ENCODE measurements at places on chromosomes 16 and 17. TPM values are rescaled to one million over a fixed set of nuclear protein-coding genes. Genes with fewer than 3 reads are reported as not detected.

DNA sequence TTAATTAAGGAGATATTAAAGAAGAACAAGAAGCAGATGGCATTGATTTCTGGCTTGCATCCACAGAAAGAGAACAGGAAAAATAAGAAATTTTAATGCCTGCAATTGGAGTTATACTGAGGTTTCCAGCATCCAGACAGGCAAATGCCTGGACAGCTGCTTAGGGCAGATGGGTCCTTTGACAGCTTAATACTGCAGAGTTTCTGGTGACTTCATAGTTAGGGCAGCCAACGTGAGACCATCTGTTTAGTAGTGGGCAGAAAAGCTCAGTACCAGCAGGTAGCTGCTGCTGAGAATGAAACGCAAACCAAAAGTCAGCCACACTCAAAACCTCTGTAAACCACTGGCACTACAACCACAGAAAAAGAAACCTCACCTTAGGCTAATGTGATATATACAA is 109.8 kb downstream of the CDK5R1 start:
- ATAC-seq = no peak

Gene PRAC2
- total RNA-seq = not detected

GRCh38 chr17:79218175-79218824 is 143.7 kb downstream of the ENGASE start:
- no peak for ATAC-seq

- ATAC-seq = peak; percentile 2
Observed at GRCh38 chr17:75721463-75722011, 278 bp downstream of the ITGB4 start.

DNA sequence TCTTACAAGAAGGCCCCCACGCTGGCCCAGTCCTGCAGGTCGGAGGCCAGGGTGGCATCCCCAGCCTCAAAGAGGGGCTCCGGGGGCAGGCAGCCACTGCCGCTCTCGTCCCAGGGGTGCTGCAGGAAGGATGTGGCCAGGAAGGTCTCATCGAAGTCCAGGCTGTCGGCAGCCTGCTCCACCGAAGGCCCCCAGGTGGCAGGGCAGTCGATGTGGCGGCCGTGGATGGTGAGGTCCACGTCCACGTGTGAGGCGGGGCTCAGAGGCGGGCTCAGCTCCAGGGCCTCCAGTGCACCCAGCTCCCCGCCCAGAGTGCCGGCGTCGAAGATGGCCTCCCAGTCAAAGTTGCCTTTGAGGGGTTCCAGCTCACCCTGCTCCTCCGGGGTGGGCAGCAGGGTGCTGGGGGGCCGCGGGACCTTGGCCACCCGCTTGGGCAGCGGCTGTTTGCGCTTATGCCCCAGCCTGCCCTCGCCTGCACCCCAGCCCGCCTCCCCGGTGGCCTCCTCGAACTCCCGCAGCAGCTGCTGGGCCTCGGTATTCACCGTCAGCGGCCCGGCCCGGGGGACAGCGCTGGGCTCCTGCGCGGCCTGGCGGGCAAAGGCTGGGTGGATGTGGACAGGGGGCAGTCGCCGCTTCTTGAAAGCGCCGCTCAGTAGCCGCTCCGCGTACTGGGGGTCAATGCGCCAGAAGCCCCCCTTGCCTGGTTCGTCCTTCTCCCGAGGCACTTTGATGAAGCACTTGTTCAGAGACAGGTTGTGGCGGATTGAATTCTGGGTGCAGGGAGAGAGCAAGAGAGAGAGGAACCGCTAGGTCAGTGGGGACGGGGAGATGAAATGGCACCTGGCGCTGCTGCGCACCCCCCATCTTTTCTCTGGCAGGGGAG is 3.5 kb downstream of the FOXJ1 start:
- ATAC-seq = no peak

DNA sequence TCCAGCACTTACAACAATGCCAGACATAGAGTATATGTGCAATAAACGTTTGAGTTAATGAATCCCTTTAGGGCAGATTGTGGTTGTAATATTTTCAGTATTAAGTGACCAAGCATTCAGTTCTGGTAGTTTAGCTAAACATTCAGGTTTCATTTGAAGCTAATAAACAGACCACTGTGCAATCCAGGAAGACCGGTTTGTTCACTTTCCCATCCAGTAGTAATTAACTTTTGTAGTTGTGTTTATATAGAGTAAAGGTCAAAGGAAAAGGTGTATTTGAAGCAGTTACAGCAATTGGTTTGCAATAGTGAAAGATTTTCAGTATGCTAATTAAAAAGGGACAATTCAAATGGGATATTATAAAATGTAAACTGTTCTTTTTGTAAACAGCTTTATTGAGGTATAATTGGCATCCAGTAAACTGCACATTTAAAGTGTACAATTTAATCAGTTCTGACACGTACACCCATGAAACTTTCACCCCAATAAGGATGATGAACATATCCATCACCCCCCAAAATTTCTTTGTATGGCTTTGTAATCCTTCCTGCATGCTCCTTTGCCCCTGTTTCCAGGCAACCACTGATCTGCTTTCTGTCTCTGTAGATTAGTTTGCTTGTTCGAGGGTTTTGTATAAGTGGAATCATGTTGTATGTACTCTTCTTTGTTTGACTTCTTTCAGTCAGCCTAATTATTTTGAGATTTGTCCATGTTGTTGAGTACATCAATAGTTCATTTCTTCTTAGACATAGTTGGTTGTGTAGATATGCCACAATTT is 26.3 kb downstream of the MRTFB start:
- ATAC-seq = peak; percentile 93

DNA sequence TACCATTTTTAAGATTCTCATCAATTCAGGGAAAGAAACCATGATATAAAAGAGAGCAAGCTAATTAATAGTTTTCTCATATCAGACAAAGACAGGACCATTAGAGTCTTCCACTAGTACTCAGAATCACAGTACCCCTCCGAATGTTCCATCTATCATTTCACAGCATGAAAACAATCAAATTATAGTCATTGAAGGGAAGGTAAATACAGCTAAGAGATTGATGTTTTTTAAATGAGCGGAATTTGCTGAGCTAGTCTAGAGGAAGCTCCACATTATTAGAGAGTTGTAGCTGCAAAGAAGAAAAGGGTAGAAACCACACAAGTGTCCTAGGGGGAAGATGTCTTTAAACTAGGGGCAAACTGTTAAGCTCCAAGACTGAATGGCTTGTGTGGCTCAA is 808.9 kb downstream of the CDH11 start:
- no peak for ATAC-seq

GRCh38 chr16:68892898-68893297 is 49.6 kb downstream of the TANGO6 start:
- no peak for ATAC-seq

Gene SOX8
- total RNA-seq = 0.16 TPM

Gene QPRT
- 0.60 TPM for total RNA-seq

DNA sequence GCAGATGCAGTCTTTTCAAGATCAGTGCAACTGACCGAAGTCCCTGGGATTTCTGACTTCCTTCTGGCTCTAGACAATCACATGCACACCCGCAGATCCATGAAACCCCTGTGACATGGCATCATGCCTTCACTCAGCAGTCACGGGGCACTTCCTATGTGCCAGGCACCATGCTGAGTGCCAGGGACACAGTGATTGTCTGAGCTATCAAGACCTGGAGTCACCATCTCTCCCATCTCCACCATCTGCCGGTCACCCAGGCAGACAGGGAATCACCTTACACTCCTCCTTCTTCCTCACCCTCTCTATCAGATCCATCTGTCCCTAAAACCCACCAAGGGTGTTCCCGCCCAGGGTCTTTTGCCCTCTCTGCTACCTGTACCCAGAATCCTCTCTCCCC is 5.3 kb downstream of the BEAN1 start:
- no peak for ATAC-seq

GRCh38 chr16:73166947-73167550 is 119.1 kb upstream of the ZFHX3 start:
- no peak for ATAC-seq

GRCh38 chr17:82864713-82865248 is 25.0 kb upstream of the ZNF750 start:
- ATAC-seq = no peak

GRCh38 chr16:56589141-56590039 is at the start of gene MT3:
TSS of gene MT3 (plus strand) at chr16:56589528. CDS start at chr16:56589591, 63 bp downstream.
- ATAC-seq = peak; percentile 27

DNA sequence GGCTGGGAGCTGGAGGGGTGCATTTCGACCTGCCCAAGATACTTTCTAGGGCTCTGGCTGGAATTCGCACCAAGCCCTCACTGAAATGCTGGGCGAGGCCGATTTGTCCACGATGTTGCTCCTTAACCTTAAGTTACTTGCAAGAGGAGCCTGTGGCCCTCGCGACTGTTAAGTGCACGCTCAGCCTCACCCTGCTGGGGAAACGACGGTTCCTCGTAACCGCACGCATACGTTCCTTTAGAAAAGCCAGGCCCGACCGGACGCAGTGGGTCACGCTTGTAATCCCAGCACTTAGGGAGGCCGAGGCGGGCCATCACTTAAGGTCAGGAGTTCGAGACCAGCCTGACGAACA is 607 bp upstream of the NCOR1 start:
- ATAC-seq = peak; percentile 35

DNA sequence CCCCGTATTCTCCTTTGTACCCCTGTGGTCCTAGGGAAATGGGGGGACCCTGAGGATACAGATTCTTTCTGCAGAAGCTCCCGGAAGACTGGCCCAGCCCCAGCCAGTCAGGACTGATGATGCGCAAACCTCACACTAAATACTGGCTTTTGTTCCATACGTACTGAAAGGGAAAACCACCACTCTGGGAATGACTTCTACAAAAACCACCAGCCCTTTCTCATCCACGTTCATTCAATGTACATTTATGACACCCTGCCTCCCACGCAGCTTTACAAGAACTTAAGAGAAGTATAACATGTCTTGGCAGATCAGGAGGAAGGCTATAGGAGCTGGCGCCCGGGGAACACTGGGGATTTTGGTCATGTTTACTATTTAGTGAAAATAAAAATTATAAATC is 70.6 kb downstream of the MARCHF10 start:
- ATAC-seq = peak; percentile 31

DNA sequence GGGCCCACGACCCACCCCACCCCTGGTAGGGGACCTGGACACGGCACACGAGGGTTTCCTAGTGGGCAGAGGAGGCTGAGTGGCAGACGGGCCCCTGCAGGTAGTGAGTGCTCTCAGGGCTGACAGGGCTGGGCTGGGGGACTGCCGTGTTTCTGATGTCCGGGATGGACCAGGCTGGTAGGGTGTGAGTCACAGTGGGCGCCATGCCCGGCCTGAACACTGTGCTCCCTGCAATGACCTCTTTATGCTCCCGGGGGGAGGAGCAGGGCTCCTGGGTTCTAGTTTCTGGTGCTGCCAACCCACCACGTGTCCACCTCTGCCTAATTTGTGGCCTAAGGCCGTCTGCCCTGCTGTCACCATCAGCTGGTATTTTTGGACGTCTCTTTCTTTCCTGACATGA is 26.3 kb downstream of the ARHGAP23 start:
- peak; percentile 78 for ATAC-seq

- peak; percentile 30 for ATAC-seq
Observed at GRCh38 chr17:57629470-57629869, 115.6 kb downstream of the CCDC182 start.

Gene CES1
- 2.0 TPM for total RNA-seq

- no peak for ATAC-seq
Observed at GRCh38 chr16:55569025-55569424, 2.5 kb downstream of the CAPNS2 start.

- ATAC-seq = no peak
Observed at GRCh38 chr17:65345261-65346005, 208.3 kb downstream of the RGS9 start.

Gene DCXR
- total RNA-seq = 138 TPM

DNA sequence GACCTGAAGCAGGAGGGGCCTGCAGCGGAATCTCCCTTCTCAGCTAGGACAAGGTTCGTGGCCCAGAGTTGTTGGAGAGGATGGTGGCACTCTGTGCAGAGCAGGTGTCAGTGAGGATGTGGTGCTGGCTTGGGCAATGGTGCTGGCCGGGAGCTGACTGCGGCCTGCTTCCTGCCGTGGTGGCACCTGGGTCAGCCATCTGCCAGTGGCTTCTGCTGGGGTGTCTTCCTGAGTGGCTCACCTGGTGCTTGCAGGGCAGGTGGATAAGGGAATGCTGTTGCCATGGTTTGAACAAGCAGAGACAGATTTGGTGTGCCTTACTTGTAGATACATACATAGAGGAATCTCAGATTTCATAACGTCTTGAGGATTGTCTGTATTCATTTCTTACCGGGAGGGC is 69.6 kb downstream of the SEC14L1 start:
- no peak for ATAC-seq

- no peak for ATAC-seq
Observed at GRCh38 chr16:622920-623280, 7.9 kb upstream of the WFIKKN1 start.

DNA sequence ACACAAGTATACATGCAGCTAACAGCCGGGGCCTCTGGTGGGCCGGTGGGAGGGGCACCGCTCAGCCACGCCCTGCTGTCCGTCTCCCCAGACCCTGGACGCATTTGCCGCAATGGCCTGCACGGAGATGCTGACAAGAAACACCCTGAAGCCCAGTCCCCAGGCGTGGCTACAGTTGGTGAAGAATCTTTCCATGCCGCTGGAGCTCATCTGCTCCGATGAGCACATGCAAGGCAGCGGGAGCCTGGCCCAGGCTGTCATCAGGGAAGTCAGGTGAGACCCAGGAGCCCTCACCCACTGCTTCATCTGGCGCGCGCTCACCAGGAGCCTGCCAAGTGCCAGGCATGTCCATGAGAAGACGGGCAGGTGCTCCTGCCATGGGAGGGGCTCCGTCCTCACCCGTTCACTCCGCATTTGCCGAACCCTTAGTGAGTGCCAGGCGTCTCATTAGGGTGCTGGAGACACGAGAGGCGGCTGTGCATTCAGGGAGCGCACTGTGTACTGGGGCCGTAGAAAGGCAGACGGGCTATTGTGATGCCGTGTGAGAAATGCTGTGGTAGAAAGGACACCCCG is 51.4 kb upstream of the ENDOV start:
- peak; percentile 15 for ATAC-seq

DNA sequence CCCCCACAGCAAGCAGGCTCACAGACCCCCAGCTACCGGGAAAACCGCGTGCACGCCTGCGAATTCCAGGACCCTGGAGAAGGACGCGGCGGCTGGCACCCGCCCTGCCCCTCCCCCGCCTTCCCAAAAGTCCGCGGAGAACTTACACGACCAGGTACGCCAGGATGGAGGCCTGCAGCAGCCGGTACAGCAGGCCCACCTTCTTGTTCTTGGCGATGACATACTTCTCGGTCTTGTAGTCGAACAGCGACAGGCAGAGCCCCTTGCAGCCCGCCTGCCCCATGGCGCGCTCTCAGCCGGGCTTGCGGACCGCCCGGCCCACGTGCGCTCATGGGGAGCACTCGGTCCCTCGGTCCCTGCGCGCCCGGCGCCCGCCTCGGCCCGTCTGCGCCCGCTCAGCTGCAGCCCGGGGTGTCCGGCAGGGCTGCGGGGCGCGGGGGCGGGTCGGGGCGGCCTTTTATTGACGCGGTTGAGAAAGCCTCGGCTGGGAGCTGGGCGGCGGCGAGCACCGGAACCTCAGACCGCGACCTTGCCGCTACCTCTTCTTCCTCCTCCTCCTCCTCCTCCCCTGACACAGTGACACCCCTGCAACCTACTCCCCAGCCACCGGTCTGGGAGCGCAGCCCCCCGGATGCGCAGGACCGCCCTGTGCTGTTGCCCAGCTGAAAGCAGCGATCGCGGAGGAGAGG is at the start of gene P2RX5:
Gene P2RX5 (minus strand): TSS at position 433 of the 689 bp plus-strand sequence. CDS start 150 bp downstream, at position 283.
- ATAC-seq = peak; percentile 52

Gene SLC47A1
- 2.7 TPM for total RNA-seq

- no peak for ATAC-seq
Observed at GRCh38 chr16:85992779-85993178, 93.8 kb downstream of the IRF8 start.

Data from esophagus mucosa (tissue), 1 donor.